ENCODE measurements at places on chromosomes 16 and 17.

GRCh38 chr16:31333686-31334649 lies 21.0 kb upstream of the ITGAX start:
- no peaks in the 10 kb centered on the region for H3K36me3 ChIP-seq
- DNase-seq: peak; percentile 33
- no peak overlapping the region for H3K27ac ChIP-seq
- H3K27me3 ChIP-seq: no peaks in the 10 kb centered on the region
- H3K4me3 ChIP-seq: no peak overlapping the region
- peaks cover 4% of the 10 kb centered on the region for H3K4me1 ChIP-seq

DNA sequence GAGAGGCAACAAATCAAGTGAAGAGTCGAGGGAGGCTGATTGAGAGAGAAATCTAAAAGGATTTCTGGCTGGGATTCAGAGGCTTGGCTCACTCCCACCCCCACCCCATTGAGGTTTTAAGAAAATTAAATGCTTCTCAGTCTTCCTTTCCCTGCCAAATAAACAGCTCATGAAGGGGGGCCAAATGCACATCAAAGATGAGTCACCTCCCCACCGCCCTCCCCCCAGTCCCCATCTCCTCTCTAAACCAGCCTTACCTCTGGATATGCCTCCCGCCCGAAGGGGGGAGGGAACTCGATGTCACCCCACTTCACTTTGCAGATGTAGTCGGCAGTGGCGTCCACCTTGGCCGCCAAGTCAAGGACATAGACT lies 11.6 kb downstream of the ACLY start:
- peaks cover 80% of the 10 kb centered on the region for H3K36me3 ChIP-seq
- no peaks in the 10 kb centered on the region for H3K27me3 ChIP-seq
- no peak overlapping the region for H3K4me3 ChIP-seq
- no peak overlapping the region for H3K27ac ChIP-seq
- DNase-seq: no peak
- H3K4me1 ChIP-seq: no peaks in the 10 kb centered on the region

- H3K27me3 ChIP-seq: no peaks in the 10 kb centered on the region
- H3K4me3 ChIP-seq: no peak overlapping the region
- DNase-seq: no peak
- H3K27ac ChIP-seq: no peak overlapping the region
Observed at GRCh38 chr17:9364837-9365430, 210.7 kb downstream of the STX8 start.

DNA sequence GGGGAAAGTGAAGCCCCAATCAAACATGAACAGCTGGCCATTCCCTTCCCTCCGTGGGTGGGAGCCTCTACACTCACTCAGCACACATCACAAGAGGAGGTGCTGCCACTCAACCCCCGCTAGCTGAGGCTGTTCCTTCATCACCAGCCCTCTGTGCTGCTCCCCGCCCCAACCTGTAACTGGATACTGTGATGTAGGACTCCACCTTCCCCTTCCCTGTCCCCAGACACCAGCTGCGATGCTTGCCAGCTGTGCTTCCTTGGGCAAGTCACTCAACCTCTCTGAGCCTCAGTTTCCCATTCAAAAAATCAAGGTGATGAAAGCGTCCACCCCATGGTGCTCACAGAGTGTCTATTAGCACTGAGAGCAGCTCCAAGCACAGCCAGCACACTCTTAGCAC lies 273.2 kb downstream of the MRTFB start:
- no peaks in the 10 kb centered on the region for H3K27me3 ChIP-seq
- H3K4me1 ChIP-seq: no peaks in the 10 kb centered on the region
- H3K4me3 ChIP-seq: no peak overlapping the region
- no peaks in the 10 kb centered on the region for H3K36me3 ChIP-seq
- no peak overlapping the region for H3K27ac ChIP-seq

- no peaks in the 10 kb centered on the region for H3K36me3 ChIP-seq
- H3K27me3 ChIP-seq: peaks cover 34% of the 10 kb centered on the region
- no peak overlapping the region for H3K4me3 ChIP-seq
- DNase-seq: no peak
- peaks cover 7% of the 10 kb centered on the region for H3K4me1 ChIP-seq
- H3K27ac ChIP-seq: no peak overlapping the region
Observed at GRCh38 chr17:81404558-81405165, 9.4 kb downstream of the BAHCC1 start.

DNA sequence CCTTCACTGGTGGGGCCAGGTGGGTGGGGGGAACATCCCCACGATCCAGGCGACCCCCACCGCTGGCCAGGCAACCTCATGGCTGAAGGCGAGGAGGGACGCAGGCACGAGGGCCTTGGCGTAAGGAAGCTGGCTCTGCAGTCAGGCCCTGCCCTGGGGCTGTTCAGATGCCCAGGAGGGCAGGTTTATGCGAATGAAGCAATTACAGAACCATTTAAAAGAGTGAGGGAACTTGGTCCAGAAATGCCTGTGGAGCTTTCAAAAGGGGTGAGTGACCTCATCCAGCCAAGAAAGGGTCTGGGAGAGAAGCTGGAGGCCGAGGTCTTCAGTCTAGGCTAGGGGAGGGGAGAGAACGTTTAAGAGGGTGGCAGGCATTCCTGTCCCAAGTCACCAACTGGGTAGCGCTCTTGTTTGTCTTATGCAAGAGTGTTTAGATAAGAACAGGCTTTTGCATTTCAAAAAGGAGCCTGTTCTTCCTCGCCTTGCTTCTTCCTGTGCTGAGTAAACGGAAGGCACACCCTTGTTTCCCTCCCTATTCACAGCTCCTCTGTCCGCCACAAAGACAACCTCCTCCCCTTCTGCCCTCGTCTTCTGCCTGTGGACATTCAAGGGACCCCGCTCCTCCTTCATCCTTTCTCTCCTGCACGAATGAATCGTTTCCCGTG lies 183.5 kb upstream of the SDK2 start:
- no peak for DNase-seq
- peak overlapping the region; percentile 40 for H3K27ac ChIP-seq
- H3K4me1 ChIP-seq: peaks cover 76% of the 10 kb centered on the region
- no peak overlapping the region for H3K4me3 ChIP-seq
- no peaks in the 10 kb centered on the region for H3K36me3 ChIP-seq
- H3K27me3 ChIP-seq: no peaks in the 10 kb centered on the region

DNA sequence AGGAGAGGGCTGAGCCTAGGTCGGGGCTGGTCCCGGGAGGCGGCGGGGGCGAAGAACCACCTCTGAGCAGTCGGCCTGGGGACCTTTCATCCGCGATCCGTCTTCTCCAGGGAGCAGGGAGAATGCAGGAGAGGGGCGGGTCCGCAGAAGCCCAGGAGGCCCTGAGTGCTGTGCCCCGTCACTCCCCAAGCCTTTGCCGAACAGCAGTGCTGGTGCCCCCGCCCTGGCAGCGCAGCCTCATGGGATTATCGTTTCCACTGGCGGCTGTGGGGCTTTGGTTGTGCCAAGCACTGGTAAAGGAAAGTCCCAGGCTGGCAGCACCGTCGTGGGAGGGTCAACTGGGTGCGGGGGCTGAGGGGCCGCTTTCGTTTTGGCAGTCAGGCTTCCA lies 631 bp downstream of the TBL3 start:
- peak overlapping the region; percentile 29 for H3K4me3 ChIP-seq
- peaks cover 27% of the 10 kb centered on the region for H3K4me1 ChIP-seq
- no peak for DNase-seq
- no peaks in the 10 kb centered on the region for H3K27me3 ChIP-seq
- H3K36me3 ChIP-seq: peaks cover 30% of the 10 kb centered on the region

DNA sequence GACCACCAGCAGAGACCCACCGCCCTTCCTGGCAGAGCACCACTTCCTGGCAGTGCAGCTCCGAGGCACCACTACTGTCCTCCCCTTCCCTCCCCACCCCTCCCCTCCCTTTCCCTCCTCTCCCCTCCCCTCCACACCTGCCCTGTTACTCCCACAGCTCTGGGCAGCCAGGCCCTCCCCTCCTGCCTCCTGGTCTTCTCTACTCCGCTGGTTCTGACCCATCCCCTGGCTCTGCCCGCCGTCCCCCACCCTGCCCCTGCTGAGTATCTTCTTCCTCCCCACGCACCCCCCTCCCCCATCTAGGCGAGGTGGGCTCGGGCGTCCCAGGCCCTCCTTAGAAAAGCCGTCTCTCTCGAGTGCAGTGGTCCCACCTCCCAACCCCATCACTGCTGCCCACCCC lies 77.7 kb downstream of the AMFR start:
- H3K27ac ChIP-seq: no peak overlapping the region
- H3K4me1 ChIP-seq: no peaks in the 10 kb centered on the region
- H3K27me3 ChIP-seq: no peaks in the 10 kb centered on the region

DNA sequence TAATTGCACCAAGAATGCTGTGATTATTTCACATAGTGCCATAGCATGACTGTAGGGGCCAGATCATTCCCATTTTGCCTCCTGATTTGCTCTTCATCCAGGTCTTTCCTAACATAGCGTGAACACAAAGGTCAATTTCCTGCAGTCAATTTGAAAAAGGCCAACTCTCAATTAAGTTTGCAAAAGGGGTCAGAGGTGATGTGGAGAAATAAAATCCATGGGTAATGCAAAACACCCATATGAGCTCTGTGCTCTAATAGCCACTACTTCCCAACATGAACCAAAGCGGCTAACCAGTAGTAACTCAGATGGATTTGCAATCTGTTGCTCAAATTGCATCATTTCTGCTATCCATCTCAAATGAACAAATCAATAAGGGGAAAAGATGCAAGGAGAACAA lies 275.5 kb upstream of the SOX9 start:
- H3K36me3 ChIP-seq: no peaks in the 10 kb centered on the region
- no peak overlapping the region for H3K27ac ChIP-seq
- H3K27me3 ChIP-seq: no peaks in the 10 kb centered on the region
- no peak overlapping the region for H3K4me3 ChIP-seq
- no peaks in the 10 kb centered on the region for H3K4me1 ChIP-seq
- no peak for DNase-seq

DNA sequence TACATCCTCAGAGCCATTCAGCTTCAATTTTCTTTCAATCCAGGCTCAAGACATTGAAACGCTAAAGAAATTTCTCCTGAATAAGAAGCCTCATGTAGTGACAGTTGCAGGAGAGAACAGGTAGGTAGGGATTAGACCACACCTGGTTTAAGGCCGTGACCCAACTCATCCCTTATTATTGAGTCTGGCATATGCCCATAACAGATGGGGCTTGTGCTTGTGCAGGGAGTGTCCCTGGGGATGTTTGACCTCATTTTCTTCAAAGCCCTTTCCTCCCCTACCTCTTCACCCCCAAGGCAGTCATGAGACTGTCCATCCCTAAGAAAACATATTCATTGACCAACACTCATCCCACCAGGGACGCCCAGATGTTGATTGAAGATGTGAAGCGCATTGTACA lies 24.3 kb downstream of the SUPT6H start:
- no peak for DNase-seq
- no peaks in the 10 kb centered on the region for H3K27me3 ChIP-seq
- H3K4me1 ChIP-seq: no peaks in the 10 kb centered on the region
- H3K27ac ChIP-seq: no peak overlapping the region
- H3K36me3 ChIP-seq: peaks cover 95% of the 10 kb centered on the region

- H3K4me1 ChIP-seq: no peaks in the 10 kb centered on the region
- H3K36me3 ChIP-seq: no peaks in the 10 kb centered on the region
- H3K27ac ChIP-seq: no peak overlapping the region
- H3K27me3 ChIP-seq: no peaks in the 10 kb centered on the region
- H3K4me3 ChIP-seq: no peak overlapping the region
Observed at GRCh38 chr16:13439766-13440165, 480.2 kb upstream of the ERCC4 start.

- H3K4me3 ChIP-seq: no peak overlapping the region
- H3K27me3 ChIP-seq: no peaks in the 10 kb centered on the region
- peaks cover 4% of the 10 kb centered on the region for H3K36me3 ChIP-seq
- H3K4me1 ChIP-seq: no peaks in the 10 kb centered on the region
Observed at GRCh38 chr17:36506249-36506826, 19.9 kb downstream of the ZNHIT3 start.
